A172 (cell line): ENCODE measurements at places on chromosomes 2 and 18. TPM values are rescaled to one million over a fixed set of nuclear protein-coding genes. Genes with fewer than 3 reads are reported as not detected.

Gene PELI1
- total RNA-seq: 3.6 and 5.6 TPM in 2 replicates

Gene ZNF892
- total RNA-seq: 0.41 TPM in 1 of 2 replicates, not detected in the other

Gene PLCD4
- 1.3 and 6.9 TPM in 2 replicates for total RNA-seq

Gene CRACDL
- total RNA-seq: 0.79 and 3.1 TPM in 2 replicates

Gene CDH7
- not detected in 2 replicates for total RNA-seq
